ENCODE measurements at places on chromosomes 4 and X.

GRCh38 chr4:84681486-84682274 lies 98.8 kb downstream of the CDS1 start:
- DNase-seq, result no peak

DNA sequence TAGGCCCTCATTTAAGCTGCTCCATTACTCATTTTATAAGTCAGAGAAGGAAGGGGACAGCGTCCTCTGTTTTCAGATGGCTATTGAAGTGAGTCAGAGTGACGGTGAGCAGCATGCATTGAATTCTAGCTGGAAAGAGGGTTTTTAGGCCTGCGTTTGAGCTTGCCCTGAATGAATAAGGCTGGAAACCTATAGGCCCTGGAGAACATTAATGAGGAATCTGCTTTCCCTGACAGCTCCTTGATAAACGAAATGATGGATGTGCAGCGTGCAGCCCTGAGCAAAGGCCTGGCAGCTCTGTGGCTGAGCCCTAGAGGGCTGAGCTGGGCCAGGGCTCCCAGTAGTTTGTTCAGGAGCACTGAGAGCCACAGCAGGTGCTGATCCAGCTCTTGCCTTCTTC lies 33.4 kb downstream of the TBL1X start:
- no peak for DNase-seq

- DNase-seq, result no peak
These were observed 119.0 kb downstream of the RTL3 start for GRCh38 chrX:78540171-78540570.

DNA sequence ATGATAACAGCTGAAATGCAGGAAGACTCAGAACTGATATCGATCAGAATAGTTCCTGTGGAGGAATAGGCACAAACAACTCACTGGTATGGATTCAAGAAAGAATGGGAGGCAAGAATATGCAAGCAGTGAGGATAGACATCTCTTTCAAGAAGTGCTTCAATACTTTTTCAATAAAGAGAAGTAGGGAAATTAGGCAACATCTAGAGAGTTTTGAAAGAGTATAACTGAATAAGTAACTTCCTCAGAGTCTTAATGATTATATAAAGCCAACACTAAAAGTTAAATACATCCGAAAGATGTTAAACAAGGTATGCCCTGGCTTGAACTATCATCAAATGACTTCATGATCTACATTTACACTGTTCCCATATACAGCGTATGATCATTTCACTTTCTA lies 1443.0 kb downstream of the PCDH7 start:
- DNase-seq, result no peak

DNA sequence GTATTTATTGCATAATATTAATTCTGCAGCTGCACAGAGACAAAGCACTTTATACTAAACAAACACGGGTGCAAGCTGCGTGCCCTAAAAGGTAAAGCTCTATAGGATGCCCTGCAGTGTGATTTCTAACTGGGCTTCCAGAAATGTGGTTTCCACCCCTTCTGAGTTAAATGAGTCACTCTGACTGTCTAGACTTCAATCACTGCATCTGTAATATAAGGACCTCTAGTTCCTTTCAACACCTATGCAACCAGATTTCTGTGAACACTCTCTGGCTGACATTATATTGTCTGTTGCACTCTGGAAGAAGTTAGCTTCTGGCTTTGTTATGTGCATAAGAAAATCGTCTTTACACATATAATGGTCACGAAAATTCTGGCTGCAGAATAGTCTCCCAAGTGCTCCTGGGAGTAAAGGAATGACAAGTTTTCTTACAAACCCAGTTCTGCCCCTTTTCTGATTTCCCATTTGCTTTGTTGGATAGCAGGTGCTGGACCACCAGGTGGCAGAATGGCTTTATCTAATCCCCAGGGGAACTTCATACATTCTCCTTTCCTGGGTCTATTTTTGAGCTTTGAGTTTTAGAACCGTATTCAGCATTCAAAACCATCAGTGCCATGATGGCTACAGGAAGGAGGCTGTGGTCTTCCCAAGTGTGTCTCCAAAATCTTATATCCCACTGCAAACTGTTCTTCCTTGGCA lies 842.2 kb downstream of the STIM2 start:
- DNase-seq, result no peak

GRCh38 chrX:154350429-154351182 lies 23.8 kb downstream of the FLNA start:
- no peak for DNase-seq

GRCh38 chr4:14566518-14566917 lies 435.8 kb upstream of the CPEB2 start:
- no peak for DNase-seq

GRCh38 chrX:119758731-119759247 lies 401 bp downstream of the SOWAHD start:
- DNase-seq, result no peak

DNA sequence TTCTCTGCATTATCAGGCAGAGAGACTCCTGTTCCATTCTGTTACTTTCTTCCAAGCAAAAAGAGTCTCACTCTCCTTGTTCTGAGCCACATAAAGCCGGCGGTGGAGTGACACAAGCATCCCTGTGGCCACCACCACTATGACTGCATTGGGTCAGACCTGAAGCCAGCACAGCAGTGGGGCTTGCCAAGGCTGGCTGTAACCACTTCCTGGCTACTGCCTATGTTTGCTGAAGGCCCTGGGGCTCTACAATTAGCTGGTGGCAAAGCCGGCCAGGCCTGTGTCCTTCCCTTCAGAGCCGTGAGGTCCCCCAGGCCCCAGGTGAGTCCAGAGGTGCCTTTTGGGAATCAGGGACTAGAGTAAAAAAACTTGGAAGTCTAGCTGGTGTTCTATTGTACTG lies 31.8 kb downstream of the PLAC8 start:
- no peak for DNase-seq
